H4 (cell line): ENCODE measurements at places on chromosomes 2 and 18. TPM values are rescaled to one million over a fixed set of nuclear protein-coding genes. Genes with fewer than 3 reads are reported as not detected.
A peak's percentile ranks its signal among the peaks of the same experiment; 100 is the strongest.

GRCh38 chr2:27049422-27050280 is 1.8 kb upstream of the AGBL5 start:
- no peak for DNase-seq

DNA sequence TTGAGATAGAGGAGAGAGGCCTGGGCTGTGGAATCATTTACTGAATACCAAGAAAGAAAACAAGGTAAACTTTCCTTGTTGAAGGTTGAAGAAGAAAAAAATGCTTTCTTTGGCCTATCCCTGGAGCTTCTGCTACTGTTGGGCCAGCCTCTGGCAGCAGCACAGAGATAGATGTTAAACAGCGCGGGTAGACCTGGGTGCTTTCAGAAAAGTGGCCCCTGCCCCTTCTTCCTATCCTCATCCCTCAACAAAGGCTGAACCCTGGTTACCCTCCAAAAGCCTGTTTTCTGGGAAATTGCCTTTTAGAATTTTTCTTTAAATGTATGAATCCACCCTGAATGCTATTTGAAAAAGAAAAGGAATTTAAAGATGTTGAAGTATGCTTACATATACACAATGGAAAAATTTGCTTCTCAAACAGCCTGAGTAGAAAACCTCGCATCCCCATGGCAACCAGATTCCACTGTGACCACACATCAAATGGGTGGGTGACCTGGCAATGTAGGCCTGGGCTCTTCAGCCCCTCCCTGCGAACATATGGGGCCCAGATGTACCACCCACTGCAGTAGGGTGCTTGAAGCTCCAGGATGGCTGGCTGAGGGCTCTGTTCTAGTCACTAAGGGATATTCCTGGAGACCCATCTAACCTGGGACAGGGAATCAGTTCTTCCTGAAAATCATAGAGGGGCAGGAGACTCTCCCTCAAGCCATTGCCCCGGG is 23.4 kb upstream of the CHRNA1 start:
- DNase-seq: peak; percentile 90

DNA sequence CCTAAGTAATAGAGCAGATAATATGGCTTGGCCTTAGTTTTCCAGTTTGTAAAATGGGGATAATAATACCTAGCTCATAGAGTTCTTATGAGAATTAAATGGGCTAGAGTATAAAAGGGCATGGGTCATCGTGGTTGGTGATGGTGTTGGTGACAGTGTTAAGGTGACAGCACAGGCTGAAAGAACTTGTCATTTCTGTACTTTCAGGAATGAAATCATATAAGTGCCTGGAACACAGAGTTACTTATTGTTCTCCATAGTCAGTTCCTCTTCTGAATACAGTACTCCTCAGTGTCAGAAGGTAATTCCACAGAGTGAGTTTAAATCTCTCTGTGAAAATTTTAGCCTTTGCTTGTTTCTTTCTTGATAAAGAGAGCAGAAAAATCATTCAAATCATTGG is 42.4 kb downstream of the KIF5C start:
- DNase-seq: no peak

DNA sequence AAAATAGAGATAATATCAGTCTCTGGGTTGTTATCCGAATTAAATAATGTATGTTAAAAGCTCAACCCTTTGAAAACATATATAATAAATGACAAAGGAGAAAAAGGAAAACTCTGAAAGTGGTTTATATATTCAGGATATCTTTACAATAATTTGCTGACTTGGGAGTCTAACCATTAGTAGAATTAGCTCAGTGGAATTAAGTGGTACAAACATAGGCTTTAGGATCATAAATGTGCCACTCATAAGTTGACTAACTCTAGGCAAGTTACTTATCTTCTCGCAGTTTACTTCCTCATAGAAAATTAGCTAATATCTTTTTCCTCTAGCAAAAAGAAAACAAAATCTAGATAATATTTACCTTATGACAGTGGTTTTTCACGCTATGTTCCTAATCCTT is 44.6 kb downstream of the HEATR5B start:
- DNase-seq: no peak

- DNase-seq: no peak
Measured at GRCh38 chr18:7117390-7118355, at the start of gene LAMA1. TSS of gene LAMA1 (minus strand) at chr18:7117797. CDS start at chr18:7117720, 77 bp downstream.

- no peak for DNase-seq
Measured at GRCh38 chr18:39753178-39753577, 2187.6 kb upstream of the CELF4 start.

GRCh38 chr2:162477011-162477410 is 133.1 kb downstream of the GCA start:
- peak; percentile 70 for DNase-seq

The CFAP65 gene
- total RNA-seq: 0.10 TPM in 1 of 2 replicates, not detected in the other

- DNase-seq: peak; percentile 48
Measured at GRCh38 chr2:56008661-56009431, 85.3 kb upstream of the EFEMP1 start.

The SPATA3 gene
- not detected in 2 replicates for total RNA-seq

The COPS9 gene
- total RNA-seq: 188 and 273 TPM in 2 replicates

DNA sequence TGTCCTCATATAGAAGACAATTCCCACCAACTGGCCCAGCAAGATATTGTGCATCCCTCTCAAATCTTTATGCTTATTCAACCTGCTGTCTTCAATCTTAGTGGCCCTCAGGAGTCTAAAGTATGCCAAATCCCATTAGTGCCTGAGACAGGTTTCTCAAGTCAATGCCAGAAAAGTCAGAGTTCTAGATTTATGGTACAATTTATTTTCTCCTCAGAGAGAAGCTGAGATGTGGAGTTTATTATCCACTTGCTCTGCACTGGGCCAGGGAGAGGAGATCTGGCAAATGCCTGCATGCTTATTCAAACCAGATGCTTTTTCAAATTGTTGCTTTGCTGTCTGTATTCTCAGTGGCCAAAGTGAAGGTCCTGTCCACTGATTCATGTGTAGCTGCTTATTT is 825.2 kb downstream of the METTL4 start:
- DNase-seq: no peak

DNA sequence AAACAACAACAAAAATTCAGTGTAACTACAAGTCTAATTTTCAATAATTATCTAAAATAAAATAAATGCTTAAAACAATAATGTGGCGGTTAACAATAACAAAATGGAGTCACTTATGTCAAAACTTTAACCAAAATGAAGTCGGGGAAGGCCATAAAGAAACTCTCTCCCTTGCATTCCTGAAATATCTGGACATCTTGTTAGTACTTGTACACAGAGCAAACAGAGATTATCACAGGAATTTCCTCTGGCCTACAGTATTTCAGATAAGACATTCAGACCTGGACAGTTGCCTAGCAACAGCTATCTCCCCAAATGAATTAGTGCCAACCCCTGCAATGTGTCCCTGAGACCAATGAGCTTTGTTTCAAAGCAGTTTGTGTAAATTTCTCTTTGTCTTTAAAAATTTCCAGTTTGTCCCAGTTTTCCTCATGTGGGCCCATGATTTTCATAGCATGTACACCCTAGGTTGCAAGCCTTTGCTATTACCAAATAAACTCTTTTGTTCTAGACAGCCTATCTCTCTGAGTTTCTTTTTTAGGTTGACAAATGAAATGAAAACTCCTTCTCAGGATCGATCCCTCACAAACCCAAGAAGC is 68.6 kb downstream of the EXOC6B start:
- no peak for DNase-seq

DNA sequence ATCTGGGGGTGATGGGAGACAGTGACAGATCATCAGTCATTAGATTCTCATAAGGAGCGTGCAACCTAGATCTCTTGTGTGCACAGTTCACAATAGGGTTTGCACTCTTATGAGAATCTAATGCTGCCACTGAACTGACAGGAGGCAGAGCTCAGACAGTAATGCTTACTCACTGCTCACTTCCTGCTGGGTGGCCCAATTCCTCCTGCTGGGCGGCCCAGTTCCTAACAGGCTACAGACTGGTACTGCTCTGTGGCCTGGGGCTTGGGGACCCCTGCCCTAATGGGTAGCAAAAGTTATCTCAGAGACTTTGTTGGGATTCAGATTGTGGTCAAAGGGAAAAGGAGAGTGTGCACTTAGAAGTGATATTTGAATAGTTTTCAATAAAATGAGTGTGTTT is 840.1 kb upstream of the ID2 start:
- DNase-seq: no peak

The ARHGAP15 gene
- total RNA-seq: 0.15 TPM in 1 of 2 replicates, not detected in the other

DNA sequence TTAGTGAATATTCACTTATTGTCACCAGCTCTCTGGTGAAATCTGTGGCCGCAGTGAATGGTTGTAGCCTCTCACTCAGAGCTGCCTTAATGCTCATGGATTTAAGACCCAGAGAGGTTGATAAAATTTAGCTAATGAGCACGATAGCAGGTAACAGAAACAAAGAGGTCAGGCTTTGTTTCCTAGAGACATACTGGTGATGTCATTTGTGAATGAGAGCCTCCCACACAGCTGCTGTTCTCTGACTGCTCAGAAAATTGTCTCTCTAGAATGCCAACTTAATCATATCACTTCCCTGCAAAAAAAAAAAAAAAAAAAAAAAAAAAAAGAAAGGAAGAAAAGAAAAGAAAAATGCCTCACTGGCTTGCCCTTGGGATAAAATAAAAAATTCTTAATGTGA is 411.7 kb upstream of the MYT1L start:
- no peak for DNase-seq

The GKN2 gene
- not detected in 2 replicates for total RNA-seq

The DYNC1I2 gene
- 65.9 and 72.6 TPM in 2 replicates for total RNA-seq

The ATP6V1B1 gene
- total RNA-seq: 0.33 and 0.45 TPM in 2 replicates

DNA sequence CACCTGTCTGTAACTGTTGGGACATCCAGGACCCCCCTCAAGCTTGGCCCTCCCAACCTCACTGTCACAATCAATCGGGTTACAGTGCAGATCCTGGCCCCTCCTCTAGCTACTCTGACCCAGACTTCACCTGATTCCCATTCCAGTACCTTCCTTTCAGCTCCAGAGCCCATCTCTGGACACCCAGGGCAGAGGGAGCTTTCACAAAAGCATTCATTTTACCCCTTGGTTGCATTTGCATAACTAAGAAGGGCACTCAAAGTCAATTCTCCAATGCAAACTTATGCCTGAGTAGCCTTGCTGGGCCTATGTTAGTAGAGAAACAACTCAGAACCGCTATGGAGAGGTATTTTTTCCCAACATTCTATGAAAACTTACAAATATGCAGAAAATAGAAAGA is 7.4 kb downstream of the ZAP70 start:
- DNase-seq: no peak

GRCh38 chr2:128573531-128573930 is 254.9 kb upstream of the HS6ST1 start:
- DNase-seq: no peak

The RUFY4 gene
- not detected in 2 replicates for total RNA-seq

The HTRA2 gene
- total RNA-seq: 40.5 and 49.5 TPM in 2 replicates

The METAP1D gene
- total RNA-seq: 30.7 and 36.0 TPM in 2 replicates

The SLC9A4 gene
- total RNA-seq: not detected in 2 replicates

GRCh38 chr2:27741673-27742072 is 29.8 kb upstream of the MRPL33 start:
- DNase-seq: no peak

DNA sequence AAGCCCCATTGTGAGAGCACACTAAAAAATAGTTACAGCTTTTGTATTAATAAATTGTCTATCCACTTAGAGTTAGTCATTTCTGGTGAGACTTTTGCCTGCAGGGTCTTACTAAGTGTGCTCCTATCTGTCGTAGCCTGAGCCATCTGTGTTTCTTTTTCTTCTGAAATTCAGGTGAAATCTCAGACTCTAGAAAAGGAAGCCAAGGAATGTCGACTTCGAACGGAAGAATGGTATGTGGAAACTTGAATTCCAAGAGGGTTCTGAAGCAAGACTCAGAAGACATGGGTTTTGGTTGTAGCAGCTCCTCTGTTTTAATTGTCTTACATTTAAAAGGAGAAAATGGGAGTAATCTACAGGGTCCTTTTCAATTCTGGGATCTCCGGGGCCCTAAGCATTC is 70.0 kb upstream of the STON1 start:
- DNase-seq: no peak

The MAL gene
- not detected in 2 replicates for total RNA-seq

The LAMA1 gene
- 3.2 and 4.7 TPM in 2 replicates for total RNA-seq

The SLC38A11 gene
- not detected in 2 replicates for total RNA-seq

- no peak for DNase-seq
Measured at GRCh38 chr2:128821010-128821409, 502.3 kb upstream of the HS6ST1 start.

- DNase-seq: no peak
Measured at GRCh38 chr2:67616749-67617148, 219.6 kb downstream of the ETAA1 start.

The ALLC gene
- total RNA-seq: not detected in 2 replicates

The STK11IP gene
- 5.4 and 8.7 TPM in 2 replicates for total RNA-seq

GRCh38 chr18:29012883-29013465 is 836.0 kb upstream of the CDH2 start:
- no peak for DNase-seq

GRCh38 chr18:63151539-63151938 is 168.0 kb downstream of the BCL2 start:
- DNase-seq: no peak

- DNase-seq: no peak
Measured at GRCh38 chr2:208638059-208638458, 231.5 kb downstream of the PTH2R start.

The FABP1 gene
- not detected in 2 replicates for total RNA-seq

- no peak for DNase-seq
Measured at GRCh38 chr2:152440460-152440859, 105.5 kb downstream of the FMNL2 start.
